Endothelial cell (in vitro differentiated cells): ENCODE measurements at places on chromosomes 3 and 15.

DNA sequence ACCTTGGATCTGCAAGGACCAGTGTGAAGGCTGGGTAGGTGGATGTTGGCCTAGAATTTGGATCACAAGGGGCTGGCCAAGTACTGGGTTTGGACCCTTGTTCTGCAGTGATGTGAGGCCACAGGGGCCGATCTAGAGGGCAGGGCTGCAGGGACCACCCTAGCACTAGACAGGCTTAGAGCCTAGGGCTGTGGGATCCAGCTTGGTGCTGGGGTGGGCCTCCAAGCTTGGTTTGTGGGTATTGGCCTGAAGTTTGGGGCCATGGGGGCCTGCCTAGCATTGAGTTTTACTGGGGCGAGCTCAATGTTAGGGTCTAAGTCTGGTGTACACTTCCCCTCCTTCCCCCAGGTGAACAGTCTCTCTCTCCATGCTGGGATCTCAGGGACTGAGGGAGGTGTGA is 36.5 kb downstream of the UBE3A start:
- no peak for DNase-seq

DNA sequence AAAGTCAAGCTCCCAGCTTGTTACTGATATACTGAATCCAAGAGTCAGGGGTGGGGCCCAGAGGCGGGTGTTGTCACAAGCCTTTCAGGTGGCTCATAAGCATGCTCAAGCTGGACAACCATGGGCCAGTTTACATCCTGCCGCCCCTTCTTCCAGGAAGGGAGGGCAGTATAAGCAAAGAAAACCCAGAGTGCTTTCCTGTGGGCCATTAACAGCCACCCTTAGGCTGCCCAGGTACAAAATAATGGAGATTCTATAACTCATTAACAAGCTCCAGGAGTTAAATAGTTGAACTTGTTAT is 183.2 kb downstream of the NTRK3 start:
- DNase-seq = no peak

GRCh38 chr3:141257961-141258360 is 26.3 kb downstream of the PXYLP1 start:
- no peak for DNase-seq

DNA sequence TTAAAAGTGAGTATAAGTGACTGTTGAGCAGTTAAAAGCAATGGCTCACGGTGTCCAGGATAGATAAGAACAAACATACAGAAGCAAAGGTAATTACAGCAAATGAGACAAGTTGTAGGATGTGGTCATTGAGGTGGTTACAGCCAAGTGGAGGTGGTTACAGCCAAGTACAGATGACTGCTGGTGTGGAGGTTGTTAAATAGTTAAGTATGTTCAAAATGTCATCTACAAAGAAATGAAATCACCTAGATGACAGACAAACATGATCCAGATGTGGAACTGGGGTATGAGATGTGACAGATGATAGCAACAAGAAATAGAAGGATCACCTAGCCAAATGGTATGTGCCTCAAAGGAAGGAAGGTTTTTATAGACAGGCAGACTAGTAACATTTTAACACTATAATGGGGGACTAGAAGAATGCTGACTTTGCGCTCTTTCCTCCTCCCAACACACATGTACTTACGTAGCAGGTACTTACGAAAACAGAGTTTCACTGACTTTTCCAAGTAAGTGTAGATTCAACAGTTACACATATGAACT is 6.8 kb upstream of the ANKRD28 start:
- no peak for DNase-seq

- DNase-seq = no peak
These were observed 144.7 kb downstream of the TPRG1 start for GRCh38 chr3:189316296-189317019.

GRCh38 chr3:30945291-30945690 is 50.8 kb upstream of the GADL1 start:
- DNase-seq = no peak

DNA sequence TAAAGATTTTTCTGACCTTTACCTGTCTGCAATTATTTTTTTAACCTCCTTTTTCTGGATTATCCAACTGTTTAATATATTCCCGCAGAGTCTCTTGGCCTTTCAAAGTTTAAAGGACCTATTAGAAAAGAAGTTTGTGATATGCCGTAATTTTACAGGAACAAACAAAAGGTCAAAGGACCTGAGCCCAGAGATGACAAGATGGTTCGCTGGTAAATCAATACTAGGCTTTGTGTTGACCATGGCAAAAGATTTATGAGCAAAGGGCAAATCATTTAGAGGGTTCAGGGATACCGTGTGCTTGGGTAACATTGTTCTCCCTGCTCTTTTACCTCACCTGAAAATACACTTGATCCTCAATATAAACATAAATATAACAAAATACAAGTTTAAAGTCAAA is 923.5 kb downstream of the ROBO1 start:
- no peak for DNase-seq

DNA sequence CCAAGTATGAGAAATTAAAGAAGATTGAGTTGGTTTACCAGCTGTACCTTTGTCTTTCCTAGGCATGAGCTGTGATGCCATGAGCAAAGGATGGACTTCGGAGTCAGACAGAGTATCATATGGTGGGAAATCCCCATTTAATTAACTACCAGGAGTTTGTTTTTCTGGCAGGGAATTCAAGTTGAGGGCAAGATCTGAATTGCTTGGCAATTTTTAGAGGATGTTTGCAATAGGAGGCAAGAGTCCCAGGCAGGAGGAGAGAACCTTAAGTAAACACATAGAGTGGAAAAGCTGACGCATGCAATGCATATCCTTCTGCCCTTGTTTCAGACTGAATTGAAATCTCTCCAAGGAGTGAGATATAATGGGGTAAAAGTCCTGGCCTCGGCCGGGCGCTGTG is 569.7 kb upstream of the MDFIC2 start:
- DNase-seq = no peak

- no peak for DNase-seq
These were observed 196.0 kb downstream of the LRTM1 start for GRCh38 chr3:54731732-54732445.

- DNase-seq = no peak
These were observed 198.9 kb upstream of the TOPAZ1 start for GRCh38 chr3:44042772-44043171.

DNA sequence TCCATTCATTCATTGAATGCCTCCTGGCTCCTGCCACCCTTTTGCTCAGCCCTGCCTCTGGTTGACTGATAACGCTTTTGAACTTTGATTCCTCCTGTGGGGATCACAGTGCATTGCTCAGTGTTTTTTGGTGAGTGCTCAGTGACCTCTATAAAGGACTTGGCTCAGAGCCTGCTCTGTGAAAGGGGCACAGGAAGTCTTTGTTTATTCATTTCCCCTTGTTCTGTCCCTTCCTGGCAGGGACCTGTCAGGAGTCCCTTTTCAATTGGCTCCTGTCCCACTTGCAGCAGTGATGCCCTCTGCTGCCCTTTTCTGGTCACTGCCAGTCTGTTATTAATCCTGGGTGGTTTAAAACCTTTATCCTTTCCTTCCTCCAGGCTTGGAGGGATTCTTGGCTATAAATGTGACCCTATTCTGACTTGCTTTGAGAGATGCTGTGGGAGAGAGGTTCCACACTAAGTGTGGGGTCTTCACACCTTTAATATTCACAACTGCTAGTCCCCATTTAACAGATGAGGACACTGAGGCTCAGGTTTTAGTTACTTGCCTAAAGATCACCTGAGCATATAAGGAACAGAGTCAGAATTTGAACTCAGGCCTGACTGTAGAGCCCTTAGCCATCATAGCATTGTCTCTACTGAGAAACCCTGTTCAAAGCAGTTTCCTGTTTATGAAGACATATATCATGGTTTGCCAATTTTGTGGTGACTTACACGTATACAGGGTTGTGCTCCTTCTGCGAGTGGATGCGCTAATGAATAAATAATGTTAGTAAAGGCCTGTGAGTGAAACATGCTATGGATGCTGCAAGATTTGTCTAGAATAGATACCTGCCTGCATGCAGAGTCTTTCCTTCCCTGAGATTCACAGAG is 23.2 kb upstream of the TATDN2 start:
- peak; percentile 54 for DNase-seq

DNA sequence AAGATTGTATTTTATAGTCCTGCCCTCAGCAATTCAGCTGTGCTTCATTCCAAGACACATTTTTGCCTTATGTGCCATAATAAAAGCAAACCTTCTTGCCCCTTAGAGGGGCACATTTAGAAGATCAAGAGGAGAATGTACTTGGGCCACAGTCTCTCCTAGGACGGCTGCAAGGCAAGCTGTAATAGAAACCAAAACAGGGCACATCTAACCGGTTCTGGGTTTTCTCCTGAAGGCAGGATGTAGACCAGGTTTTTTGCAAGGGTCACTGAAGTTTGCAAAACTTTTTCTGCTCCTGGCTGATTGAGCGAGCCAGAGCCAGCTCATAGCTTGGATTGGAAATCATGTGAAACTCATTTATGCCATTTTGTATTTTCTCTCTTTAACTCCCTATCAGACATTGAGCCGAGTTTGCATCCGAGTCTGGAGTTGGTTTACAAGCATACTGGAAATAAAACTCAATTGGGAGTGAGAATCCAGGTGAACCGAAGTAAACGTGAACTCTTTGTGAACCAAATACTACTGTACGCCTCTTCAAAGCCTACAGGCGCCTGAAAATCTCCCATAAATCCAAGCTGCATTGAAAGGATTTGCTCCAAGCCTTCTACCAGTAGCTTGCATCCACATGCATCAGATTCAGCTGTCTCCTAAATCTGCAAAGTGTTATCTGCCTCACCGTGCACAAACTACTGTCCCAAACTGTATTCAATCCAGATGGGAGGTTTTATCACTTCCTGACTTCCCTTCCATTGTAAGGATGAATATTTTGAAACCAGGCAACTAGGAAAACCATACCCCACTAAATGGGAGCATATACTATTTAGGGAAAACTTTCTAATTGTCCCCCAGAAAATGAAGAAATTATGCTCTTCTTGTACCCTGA is 60.9 kb upstream of the TSC22D2 start:
- DNase-seq = no peak

DNA sequence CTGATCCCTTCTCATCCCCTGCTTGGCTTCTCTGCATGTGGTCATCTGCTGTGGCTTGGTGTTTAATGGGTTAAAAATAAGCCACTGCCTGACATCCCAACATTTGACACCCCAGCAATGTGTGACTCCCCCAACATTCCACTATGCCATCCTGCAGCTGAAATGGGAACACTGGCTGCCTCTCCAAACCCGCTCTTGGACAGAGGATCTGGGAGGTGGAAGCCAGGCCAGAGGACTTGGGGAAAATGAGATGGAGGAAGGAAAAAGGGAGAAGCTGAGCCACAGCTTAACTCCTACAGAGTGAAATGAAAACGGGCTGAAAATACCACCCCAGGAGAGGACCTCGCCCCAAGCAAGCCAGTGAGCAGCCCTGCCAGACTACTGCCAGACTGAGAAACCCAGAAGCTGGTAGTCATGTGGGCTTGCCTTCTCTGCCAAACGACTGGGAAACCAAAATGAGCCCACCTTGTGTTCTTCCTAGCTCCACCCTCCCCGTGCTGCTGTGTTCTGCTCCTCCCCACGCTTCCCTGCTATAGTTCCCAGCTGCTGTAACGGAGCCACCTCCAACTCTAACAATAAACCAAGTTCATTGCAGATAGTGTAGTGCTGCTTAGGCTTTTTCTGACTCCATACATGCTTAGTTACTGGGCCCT is 13.7 kb downstream of the MAP1A start:
- DNase-seq = no peak

GRCh38 chr3:46520531-46520930 is 22.8 kb downstream of the RTP3 start:
- DNase-seq = no peak

GRCh38 chr3:67781218-67781617 is 126.8 kb upstream of the SUCLG2 start:
- DNase-seq = no peak

- DNase-seq = no peak
These were observed 39.0 kb upstream of the BLM start for GRCh38 chr15:90677807-90678790.

- no peak for DNase-seq
These were observed 4.1 kb upstream of the COL6A5 start for GRCh38 chr3:130341388-130341787.

GRCh38 chr3:155443815-155444214 is 150.3 kb upstream of the STRIT1 start:
- DNase-seq = no peak

- DNase-seq = no peak
These were observed 114.6 kb downstream of the CYP19A1 start for GRCh38 chr15:51223771-51224229.

GRCh38 chr3:194672876-194673275 is 885 bp upstream of the LSG1 start:
- DNase-seq = no peak

- no peak for DNase-seq
These were observed 61.7 kb downstream of the FNDC3B start for GRCh38 chr3:172101107-172101506.

DNA sequence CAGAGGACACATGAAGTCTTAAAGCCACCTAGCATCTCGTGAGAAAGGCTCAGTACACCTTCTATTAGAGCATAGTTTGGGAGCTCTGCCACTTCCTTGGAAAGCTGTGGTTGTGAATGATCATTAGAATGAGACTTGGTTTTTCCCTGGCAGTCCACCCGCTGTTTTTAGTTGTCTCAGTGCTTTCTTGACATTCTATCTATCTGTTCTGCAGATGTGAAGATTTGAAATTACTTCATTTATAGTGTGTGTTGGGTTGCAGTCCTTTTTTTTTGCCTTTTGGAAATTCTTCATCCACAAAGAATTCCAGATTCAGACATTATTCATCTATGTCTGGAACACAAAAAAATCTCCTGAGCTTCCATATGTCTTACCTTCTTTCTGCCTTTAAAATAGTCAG is 23.7 kb downstream of the PPP2R3A start:
- DNase-seq = no peak

- DNase-seq = no peak
These were observed 363.6 kb upstream of the ARPP21 start for GRCh38 chr3:35275768-35276167.

GRCh38 chr3:63565220-63565619 is 87.3 kb upstream of the SNTN start:
- DNase-seq = no peak
